Right ventricle myocardium superior (tissue), 1 donor: ENCODE measurements at places on chromosomes 7 and 10.

GRCh38 chr7:157268540-157268939 is 68.3 kb upstream of the DNAJB6 start:
- DNase-seq, result no peak

GRCh38 chr7:149707448-149707886 is 65.9 kb downstream of the ZNF467 start:
- no peak for DNase-seq

- no peak for DNase-seq
Observed at GRCh38 chr7:94656925-94657731, 1.2 kb upstream of the SGCE start.

DNA sequence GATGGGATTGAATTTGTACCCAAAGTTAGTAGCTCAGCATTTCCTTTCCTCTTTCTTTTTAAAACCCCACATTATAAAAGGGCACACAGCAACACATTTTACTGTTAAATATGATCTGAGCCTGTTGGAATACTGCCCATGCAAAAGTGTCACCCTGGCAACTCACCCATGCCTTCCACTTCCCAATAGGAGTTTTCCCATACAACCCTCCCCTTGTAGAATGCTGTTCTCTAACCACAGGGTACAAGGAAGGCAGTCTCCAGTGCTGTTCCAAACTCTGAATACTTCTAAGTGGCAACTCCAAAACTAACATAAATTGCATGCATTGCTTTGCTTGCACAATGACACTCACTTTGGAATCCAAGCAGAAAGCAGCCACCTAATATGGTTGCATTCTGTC is 60.8 kb downstream of the NRCAM start:
- no peak for DNase-seq

GRCh38 chr10:85902051-85902450 is 464.5 kb downstream of the GRID1 start:
- no peak for DNase-seq

- no peak for DNase-seq
Observed at GRCh38 chr10:30862486-30862885, 169.2 kb downstream of the ZNF438 start.

DNA sequence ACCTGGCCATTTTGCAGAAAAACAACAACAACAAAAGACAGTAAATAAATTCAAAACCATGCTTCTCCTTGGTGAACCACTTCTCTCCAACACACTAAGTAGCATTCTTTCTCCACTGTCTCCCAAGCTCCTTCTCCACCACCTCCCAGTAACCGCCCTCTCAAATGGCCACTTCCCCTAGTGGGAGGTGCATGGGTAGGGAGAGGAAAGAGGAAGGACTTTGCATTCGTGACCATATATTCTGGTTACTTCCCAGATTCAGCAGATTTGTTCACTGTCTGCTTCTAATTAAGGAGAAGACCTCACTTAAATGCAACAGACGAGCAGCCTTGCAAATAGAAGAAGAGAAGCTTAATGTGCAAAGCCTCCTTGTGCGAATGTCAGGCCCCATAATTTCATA is 166.8 kb downstream of the SORCS1 start:
- DNase-seq, result peak; percentile 47

DNA sequence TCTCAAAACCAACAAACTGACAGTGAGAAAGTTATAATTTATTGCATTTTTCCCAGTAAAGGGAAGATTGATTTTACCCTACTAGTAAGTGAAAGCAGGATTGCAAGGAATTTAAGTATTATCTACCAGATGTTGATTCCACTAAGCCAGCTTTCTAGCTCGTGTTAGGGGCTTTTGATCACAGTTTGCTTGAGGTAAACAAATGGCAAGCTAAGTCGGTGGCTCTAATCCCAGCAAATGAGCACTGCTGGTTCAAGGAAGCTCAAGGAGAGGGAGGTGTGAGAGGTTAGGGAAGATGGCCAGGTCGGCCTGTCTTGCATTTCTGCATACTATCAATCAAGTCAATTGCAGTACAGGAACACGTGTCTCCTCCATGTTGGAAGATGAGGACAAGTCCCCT is 448.7 kb upstream of the POM121L12 start:
- DNase-seq, result no peak

GRCh38 chr7:32059289-32060011 is 10.8 kb downstream of the PDE1C start:
- no peak for DNase-seq

DNA sequence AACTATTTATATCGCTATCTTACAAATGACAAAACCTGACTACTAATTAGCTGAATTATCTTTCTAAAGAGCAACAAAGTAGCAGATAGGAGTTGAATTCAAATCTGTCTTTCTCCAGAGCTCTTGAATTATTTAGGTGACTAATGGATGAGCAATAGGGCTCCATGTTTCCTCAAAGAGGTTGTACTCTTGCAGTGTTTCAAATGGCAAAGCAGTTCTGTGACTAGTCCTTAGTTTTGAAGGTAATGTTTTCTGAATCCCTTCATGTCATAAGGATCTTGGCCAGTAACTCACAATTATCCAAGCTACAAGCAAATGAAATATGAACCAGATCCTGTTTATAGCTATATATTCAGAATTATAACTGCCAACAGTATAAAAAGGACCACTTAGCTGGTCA is 999.7 kb downstream of the NRG3 start:
- DNase-seq, result no peak

GRCh38 chr10:23439961-23440889 is 1.4 kb downstream of the OTUD1 start:
- peak; percentile 58 for DNase-seq

- peak; percentile 58 for DNase-seq
Observed at GRCh38 chr10:22479419-22479818, 134.1 kb downstream of the SPAG6 start.

DNA sequence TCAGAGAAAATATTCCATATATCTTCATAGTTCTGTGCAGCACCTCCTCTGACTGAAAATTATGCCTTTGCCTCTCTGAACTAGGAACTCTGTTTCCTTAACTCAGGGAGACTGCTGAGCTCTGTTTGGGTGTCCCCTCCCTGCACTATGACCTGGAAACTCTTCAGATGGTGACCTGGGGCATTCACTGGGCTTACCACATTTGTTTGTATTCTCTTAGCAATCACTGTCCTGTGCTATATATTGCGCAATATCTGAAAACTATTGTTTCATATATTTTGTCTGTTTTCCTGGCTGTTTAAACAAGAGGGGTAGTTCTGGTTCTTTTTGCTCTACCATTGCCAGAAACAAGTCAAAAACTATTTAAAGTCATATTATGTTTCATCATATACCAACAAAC is 181.8 kb upstream of the KIAA1217 start:
- no peak for DNase-seq

DNA sequence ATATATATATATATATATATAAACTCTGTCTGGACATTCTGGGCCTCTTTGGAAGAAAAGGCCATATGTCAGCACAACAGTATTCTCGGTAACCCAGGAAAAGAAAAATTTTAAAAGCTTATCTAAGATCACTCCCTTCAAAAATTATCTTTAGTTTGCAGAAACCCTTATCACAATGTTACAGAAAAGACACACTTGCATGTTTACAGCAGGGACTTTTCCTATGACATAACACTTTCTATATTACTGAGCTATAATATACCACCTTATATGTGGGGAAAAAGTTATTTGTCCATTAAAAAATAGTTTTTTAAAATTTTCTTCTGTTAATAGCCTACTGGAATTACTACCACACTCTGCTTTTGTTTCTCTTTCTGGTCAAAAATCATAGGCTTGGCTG is 25.4 kb downstream of the ANKRD61 start:
- DNase-seq, result no peak

DNA sequence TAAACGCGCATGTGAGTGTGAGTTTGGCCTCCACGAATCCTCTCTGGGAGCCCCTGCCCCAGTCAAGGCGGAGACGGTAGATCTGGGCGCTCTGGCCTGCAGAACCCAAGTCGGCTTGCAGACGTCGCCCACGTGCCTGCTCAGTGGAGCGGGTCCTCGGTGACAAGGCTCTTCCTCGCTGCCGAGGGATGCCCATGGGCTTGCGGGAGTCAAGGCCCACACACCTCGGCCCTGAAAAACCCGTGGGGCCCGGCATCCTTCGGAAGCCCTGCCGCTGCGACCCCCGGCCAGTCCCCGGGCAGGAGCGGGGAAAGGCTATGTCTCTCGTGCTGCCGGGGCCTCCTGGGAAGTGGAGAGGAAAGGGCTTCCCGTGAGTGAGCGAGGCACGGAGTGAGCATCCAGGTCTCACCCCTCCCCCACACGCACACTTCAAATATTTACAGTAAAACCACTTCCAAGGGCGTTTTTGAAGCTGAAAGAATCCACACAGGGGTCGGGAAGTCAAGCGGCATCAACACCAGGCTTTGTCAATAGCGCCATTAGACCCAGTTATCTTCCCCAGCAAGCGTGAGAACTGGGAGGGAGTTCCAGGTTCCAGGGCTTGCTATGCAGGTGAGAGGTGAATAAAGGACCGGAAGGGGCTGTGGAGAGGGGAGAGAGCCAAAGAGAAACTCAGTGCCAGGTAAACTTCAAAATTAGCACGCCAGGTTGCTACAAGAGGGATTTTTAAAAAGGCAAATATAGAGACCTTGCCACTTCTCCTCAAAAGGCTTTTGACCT is 1.1 kb upstream of the MNX1 start:
- DNase-seq, result no peak

DNA sequence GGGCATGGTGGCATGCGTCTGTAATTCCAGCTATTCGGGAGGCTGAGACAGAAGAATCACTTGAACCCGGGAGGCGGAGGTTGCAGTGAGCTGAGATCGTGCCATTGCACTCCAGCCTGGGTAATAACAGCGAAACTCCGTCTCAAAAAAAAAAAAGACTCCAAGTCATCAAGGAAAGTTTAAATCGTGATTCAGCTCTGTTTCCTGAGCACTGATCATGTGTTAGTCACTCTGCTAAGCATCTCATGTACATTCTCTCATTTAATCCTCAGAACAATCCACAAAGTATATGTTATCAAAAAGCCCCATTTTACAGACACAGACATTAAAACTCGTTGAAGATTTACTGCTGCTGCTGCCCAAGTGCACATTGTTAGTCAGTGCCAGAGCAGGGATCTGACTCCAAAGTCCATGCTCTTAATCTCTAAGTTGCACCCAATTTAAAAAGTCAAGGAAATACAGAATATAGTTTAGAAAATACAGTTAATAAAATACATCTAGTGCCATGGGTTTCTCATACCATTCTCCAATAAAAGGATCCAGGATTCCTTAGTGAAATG is 6.2 kb downstream of the PIK3AP1 start:
- DNase-seq, result no peak

DNA sequence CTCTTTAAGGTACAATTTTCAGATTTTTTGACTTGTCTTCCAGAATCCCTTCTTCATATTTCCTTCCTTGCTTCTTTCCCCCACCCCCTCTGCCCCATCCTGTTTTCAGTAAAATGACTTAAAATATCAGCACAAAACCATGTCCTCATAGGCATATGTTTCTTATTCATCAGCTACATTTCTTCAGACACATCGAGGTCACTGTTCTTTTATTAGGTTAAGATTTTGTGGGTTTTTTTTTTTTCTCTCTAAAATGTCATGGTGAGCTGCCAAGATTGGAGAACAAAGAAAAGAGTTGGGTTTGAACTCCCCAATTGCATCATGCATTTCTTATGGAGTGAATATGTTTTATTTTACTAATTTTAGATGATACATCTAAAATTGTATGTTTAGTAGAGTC is 35.8 kb downstream of the LAMB4 start:
- DNase-seq, result no peak

DNA sequence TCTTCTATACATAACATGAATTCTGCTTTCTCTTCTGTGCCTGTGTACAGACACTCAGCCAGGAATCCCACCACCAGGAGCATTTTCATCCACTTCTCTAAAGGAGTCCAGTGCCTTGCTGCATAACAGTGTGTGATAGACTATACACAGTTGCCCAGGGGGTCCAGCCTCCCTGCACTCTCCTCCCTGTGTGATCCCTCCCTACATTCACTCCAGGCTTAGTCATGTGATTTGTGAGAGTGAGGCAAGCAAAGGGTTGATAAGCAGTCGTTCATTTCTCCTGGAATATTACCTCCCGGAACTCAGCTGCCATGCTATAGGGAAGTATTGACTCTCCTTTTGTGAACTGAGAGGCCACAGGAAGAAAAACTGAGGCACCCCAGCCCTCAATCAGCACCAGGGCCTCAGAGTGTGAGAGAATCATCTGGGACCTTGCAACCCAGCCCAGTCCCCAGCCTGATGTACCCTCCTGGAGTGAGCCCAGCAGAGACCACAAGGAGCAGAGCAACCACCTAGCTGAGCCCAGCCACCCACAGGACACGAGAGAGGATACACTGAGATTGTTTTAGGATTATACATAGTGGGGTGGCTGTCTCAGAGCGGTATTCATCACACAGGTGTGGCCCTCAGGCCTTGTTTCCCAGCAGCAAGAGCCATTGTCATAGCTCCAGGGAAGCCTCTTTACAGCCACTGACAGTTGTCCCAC is 45.0 kb upstream of the EEPD1 start:
- DNase-seq, result no peak

DNA sequence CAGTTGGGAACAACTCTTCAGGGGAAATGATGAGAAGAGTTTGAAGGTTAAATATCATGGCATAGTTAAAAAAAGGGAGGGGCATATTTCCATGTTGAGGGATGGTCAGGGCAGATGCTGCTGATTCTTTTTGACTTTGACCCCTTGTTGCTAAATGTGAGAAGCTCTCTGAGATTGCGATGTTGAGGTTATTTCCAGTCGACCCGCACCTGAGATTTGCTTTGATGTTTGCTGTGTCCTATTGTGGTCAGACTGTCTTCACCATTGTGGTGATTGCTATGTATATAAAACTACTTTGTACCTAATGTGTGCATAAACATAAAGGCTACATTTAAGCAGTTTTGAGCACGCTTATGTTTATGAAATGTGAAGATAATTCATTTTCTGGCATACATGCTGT is 90.9 kb downstream of the BBS9 start:
- no peak for DNase-seq

- no peak for DNase-seq
Observed at GRCh38 chr7:130904031-130904757, 170.2 kb upstream of the KLF14 start.

GRCh38 chr10:80333983-80334382 is 22.6 kb downstream of the DYDC1 start:
- no peak for DNase-seq

DNA sequence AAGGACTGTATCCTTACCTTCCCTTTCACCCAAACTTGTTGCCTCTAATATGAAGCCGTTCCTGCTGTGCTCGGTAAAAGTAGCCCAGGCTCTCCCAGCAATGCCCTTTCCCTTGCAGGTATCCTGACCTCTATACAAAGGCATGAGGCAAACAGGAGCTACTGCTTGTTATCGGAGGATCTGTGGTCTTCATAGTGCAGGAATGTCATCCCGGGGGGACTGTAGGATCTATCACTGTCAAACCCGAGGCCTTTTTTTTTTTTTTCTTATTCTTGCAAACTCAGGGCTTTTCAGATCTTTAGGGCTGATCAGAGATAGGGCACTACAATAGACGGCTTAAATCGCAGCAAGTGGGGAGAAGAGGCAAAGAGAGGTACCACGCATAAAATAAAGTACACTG is 1206.6 kb downstream of the TYW1 start:
- no peak for DNase-seq

DNA sequence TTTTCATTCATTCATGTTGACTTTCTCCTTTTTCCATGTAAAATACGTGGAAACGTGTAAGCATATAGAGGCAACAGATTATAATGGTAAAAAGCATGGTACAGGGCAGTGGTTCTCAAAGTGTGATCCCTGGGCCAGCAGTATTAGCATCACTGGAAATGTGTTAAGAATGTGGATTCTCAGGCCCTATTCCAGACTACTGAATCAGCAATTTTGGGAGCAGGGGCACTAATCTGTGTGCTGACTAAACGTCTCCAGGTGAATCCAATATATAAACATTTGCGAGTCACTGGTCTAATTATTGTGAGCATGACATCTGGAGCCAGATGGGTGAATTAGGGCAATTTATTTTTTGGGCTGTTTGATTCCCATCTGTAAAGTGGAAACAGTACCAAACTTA is 5.1 kb upstream of the GPR158 start:
- DNase-seq, result no peak
